ENCODE measurements at places on chromosomes 5 and 9. TPM values are rescaled to one million over a fixed set of nuclear protein-coding genes. Genes with fewer than 3 reads are reported as not detected.

RAB3C gene
- 1.2 TPM for total RNA-seq

SHISAL2B gene
- total RNA-seq, result not detected

PCDHGA9 gene
- 3.9 TPM for total RNA-seq

SPATA31D4 gene
- total RNA-seq, result not detected

DNA sequence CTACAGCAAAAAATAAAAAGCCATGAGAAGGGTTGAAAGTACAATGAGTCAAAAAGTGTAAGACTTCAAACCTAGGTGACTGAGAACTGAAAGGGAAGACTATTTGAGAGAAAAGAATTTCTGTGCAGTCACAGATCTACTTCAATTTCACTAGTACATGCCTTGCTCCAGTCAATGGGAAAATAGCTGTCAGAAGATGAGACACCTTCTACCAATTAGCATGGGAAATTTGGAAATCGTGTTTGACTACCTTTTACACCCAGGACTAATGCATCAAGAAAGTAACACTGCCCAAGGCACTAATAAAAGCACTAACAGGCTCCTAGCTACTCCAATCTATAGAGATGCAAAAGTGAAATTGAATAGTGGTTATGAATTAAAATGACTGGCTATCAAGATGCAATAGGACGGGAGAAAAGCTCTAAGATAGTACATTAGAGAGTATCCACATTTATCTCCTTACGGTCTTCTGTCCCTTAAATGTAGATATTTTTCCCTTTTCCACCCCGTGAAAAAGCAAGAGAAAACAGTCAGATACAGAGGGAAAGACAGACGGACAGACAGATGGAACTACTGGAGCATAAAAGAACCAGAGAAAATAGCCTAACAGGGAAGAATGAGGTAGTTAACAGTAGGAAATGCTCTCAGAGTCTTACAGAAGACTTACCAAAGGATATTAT, 15.2 kb downstream of the ERP44 start:
- H3K27ac ChIP-seq, result no peak overlapping the region
- no peak for DNase-seq
- no peaks in the 10 kb centered on the region for H3K36me3 ChIP-seq
- H3K4me1 ChIP-seq, result peaks cover 64% of the 10 kb centered on the region
- no peak overlapping the region for H3K4me3 ChIP-seq
- no peaks in the 10 kb centered on the region for H3K27me3 ChIP-seq

DNA sequence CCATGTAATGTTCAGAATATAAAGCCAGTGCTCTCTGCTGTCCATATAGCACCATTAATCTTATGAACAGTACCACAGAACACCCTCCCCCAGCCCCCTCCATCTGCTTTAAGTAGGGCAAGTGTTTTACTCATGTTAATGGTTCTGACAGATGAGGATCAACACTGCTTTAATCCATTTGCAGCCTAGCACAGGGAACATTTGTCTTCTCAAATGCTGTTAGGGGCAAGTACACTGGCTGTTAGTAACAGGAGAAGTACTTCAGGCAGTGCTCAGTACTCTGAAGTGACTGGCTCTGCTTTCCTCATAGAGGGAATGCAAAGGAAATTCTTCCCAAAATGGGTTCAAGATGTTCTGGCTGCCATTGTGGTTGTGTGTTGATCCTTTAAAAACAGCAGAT, 202.6 kb downstream of the DCP2 start:
- DNase-seq, result no peak
- H3K36me3 ChIP-seq, result no peaks in the 10 kb centered on the region

- H3K27ac ChIP-seq, result peak overlapping the region; percentile 75
- H3K4me1 ChIP-seq, result peaks cover 47% of the 10 kb centered on the region
- H3K36me3 ChIP-seq, result peaks cover 38% of the 10 kb centered on the region
- H3K4me3 ChIP-seq, result no peak overlapping the region
- H3K27me3 ChIP-seq, result no peaks in the 10 kb centered on the region
Observed at GRCh38 chr5:32098890-32099310, 75.2 kb downstream of the GOLPH3 start.

- peaks cover 11% of the 10 kb centered on the region for H3K36me3 ChIP-seq
- peaks cover 65% of the 10 kb centered on the region for H3K4me1 ChIP-seq
- H3K27me3 ChIP-seq, result no peaks in the 10 kb centered on the region
- no peak for DNase-seq
- H3K27ac ChIP-seq, result peak overlapping the region; percentile 54
Observed at GRCh38 chr9:34203275-34203991, 24.6 kb downstream of the UBAP1 start.

GRCh38 chr5:145848854-145849253, 13.7 kb upstream of the PRELID2 start:
- no peaks in the 10 kb centered on the region for H3K27me3 ChIP-seq
- no peak for DNase-seq
- H3K27ac ChIP-seq, result no peak overlapping the region

All from left ventricle myocardium inferior (tissue), 1 donor.